Small intestine (tissue), 16 donors: ENCODE measurements at places on chromosomes 6 and 20. TPM values are rescaled to one million over a fixed set of nuclear protein-coding genes. Genes with fewer than 3 reads are reported as not detected.

GRCh38 chr20:24150406-24150805 lies 161.8 kb upstream of the GGTLC1 start:
- no peak overlapping the region for H3K27ac ChIP-seq
- H3K36me3 ChIP-seq: no peaks in the 10 kb centered on the region
- no peaks in the 10 kb centered on the region for H3K27me3 ChIP-seq

The KIF16B gene
- 46.7 TPM for polyA plus RNA-seq

The CTSA gene
- polyA plus RNA-seq: 1,454 TPM

- H3K4me3 ChIP-seq: no peak overlapping the region
- H3K27me3 ChIP-seq: no peaks in the 10 kb centered on the region
- H3K4me1 ChIP-seq: no peaks in the 10 kb centered on the region
- peaks cover 3% of the 10 kb centered on the region for H3K36me3 ChIP-seq
- DNase-seq: peak; percentile 22
- no peak overlapping the region for H3K27ac ChIP-seq
Measured at GRCh38 chr20:5061213-5061612, 58.5 kb downstream of the PCNA start.

GRCh38 chr6:161300823-161301222 lies 27.0 kb upstream of the AGPAT4 start:
- H3K36me3 ChIP-seq: no peaks in the 10 kb centered on the region
- H3K27ac ChIP-seq: no peak overlapping the region
- no peaks in the 10 kb centered on the region for H3K4me1 ChIP-seq

The TUBB2B gene
- 7.6 TPM for polyA plus RNA-seq

The MAPK14 gene
- polyA plus RNA-seq: 22.4 TPM

GRCh38 chr20:58150772-58151171 lies 77.7 kb downstream of the ANKRD60 start:
- no peaks in the 10 kb centered on the region for H3K4me1 ChIP-seq
- no peaks in the 10 kb centered on the region for H3K27me3 ChIP-seq
- H3K36me3 ChIP-seq: no peaks in the 10 kb centered on the region
- H3K27ac ChIP-seq: no peak overlapping the region

DNA sequence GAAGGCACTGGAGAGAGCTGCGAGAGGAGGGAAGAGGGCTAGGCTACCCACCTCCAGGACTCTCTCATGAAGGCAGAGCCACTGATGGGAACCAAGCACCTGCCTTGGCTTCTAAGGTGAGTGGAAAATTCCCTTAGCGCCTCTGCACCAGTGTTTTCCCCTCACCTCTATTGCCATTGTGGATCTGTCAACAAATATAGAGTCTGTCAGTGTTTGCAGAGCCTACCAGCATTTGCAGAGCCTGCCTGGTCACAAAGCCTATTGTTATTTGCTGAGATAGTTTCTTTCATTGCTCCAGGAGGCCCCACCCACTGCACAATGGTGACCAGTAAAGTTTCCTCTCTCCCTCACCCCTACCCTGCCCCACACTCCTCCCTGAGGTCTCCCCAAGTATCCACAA lies 141.9 kb downstream of the MRPL14 start:
- H3K36me3 ChIP-seq: no peaks in the 10 kb centered on the region
- H3K4me1 ChIP-seq: peaks cover 35% of the 10 kb centered on the region
- H3K27ac ChIP-seq: no peak overlapping the region
- DNase-seq: no peak
- H3K4me3 ChIP-seq: no peak overlapping the region

GRCh38 chr6:36744304-36744673 lies 46.7 kb downstream of the RAB44 start:
- peaks cover 6% of the 10 kb centered on the region for H3K4me1 ChIP-seq
- H3K4me3 ChIP-seq: no peak overlapping the region
- peak; percentile 40 for DNase-seq
- no peaks in the 10 kb centered on the region for H3K36me3 ChIP-seq

DNA sequence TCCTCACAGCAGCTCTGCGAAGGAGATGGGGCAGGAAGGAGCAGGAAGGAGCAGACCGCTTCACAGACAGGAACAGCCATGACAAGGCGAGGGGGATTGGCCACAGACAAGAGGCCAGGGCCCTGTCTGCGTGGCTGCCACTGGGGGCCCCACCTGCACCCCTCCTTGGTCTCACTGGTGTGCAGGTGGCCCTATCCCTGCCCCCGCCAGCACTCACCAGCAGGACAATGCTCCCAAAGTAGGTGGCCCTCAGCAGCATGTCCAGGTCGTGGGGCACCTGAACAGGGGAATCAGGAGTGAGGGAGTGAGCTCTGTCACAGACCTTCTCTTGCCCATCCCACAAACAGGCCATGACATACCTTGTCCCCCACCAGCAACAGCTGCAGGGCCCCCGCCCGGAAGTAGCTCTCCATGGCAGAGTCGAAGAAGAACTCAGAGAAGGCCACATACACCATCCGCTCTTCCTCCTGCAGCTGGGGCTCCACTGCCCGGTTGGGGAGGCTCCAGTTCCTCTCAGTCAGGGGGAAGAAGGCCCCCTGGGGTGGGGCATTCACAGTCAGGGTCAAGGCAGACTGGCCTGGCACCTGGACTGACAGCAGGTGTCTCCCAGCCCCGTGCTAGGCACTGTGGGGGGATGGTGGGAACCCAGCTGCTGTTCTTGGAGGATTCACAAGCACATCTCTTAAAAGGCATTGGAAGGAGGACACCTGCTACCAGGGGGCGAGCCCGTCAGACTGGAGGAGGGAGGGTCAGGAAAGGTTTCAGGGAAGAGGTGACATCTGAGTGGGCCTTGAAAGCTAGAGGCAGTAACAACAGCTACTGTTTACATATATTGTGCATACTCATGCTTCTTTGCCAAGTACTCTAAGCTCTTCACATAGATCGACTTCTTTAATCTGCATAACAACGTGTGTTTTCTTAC lies 7.1 kb downstream of the PLTP start:
- no peaks in the 10 kb centered on the region for H3K4me1 ChIP-seq
- no peak overlapping the region for H3K4me3 ChIP-seq
- no peaks in the 10 kb centered on the region for H3K27me3 ChIP-seq

GRCh38 chr6:16787128-16787682 lies 25.9 kb upstream of the ATXN1 start:
- no peaks in the 10 kb centered on the region for H3K4me1 ChIP-seq
- H3K4me3 ChIP-seq: no peak overlapping the region
- H3K27ac ChIP-seq: no peak overlapping the region
- no peaks in the 10 kb centered on the region for H3K27me3 ChIP-seq
- DNase-seq: no peak

The UNC5CL gene
- polyA plus RNA-seq: 123 TPM

DNA sequence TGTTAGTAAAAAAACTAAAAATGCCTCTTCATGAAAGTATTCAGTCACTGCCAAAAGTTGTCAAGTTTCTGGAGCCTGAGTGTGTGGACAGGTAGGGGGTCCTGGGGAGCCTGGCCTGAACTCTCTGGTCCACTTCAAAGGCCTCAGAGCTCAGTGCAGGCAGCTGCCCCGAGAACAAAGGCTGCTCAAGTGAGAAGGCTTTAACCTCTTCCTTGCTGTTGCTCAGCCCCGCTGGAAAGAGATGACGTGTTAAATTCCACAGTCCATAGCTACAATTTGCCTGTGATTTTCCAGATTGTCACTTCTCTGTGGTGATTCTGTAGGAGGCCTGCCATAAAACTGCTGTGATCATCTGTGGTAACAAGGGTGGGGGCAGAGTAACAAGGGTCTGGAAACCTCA lies 96.9 kb downstream of the FAM120B start:
- H3K27ac ChIP-seq: no peak overlapping the region
- no peaks in the 10 kb centered on the region for H3K27me3 ChIP-seq
- H3K4me3 ChIP-seq: no peak overlapping the region
- peaks cover 12% of the 10 kb centered on the region for H3K36me3 ChIP-seq

GRCh38 chr6:168304752-168305015 lies 14.9 kb downstream of the DACT2 start:
- no peak overlapping the region for H3K4me3 ChIP-seq
- no peaks in the 10 kb centered on the region for H3K4me1 ChIP-seq
- no peak overlapping the region for H3K27ac ChIP-seq
- H3K36me3 ChIP-seq: peaks cover 36% of the 10 kb centered on the region
- DNase-seq: no peak

- no peaks in the 10 kb centered on the region for H3K4me1 ChIP-seq
- H3K27me3 ChIP-seq: no peaks in the 10 kb centered on the region
- no peak overlapping the region for H3K27ac ChIP-seq
- no peaks in the 10 kb centered on the region for H3K36me3 ChIP-seq
Measured at GRCh38 chr6:77986380-77987034, 333.7 kb downstream of the MEI4 start.

GRCh38 chr6:118788702-118789101 lies 105.2 kb upstream of the ASF1A start:
- H3K27ac ChIP-seq: no peak overlapping the region
- no peaks in the 10 kb centered on the region for H3K27me3 ChIP-seq
- H3K36me3 ChIP-seq: no peaks in the 10 kb centered on the region
- no peak overlapping the region for H3K4me3 ChIP-seq
- H3K4me1 ChIP-seq: no peaks in the 10 kb centered on the region
- DNase-seq: no peak

DNA sequence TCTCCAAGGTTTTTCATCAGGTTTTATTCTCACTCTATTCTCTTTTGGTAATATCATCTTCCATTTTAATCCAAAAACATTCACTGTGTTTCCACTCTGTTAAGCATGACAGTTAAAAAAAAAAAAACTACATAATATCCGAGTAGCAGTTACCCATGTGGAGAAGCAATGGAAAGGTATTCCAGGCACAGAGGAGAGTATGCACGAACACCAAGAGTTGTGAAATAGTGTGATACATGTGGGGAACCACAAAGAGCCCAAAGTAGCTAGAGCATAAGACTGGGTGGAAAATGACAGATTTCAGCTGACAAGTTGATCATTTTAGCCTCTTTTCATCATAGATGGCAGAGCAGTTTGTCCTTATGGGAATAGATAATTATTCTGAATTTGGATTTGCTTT lies 19.9 kb upstream of the FBXL4 start:
- H3K4me1 ChIP-seq: no peaks in the 10 kb centered on the region
- DNase-seq: no peak
- H3K4me3 ChIP-seq: no peak overlapping the region
- no peak overlapping the region for H3K27ac ChIP-seq
- H3K36me3 ChIP-seq: no peaks in the 10 kb centered on the region
- no peaks in the 10 kb centered on the region for H3K27me3 ChIP-seq

The SLC22A1 gene
- polyA plus RNA-seq: 0.89 TPM

- no peaks in the 10 kb centered on the region for H3K36me3 ChIP-seq
- H3K4me3 ChIP-seq: no peak overlapping the region
- H3K4me1 ChIP-seq: no peaks in the 10 kb centered on the region
Measured at GRCh38 chr6:44598679-44599078, 211.2 kb downstream of the CDC5L start.
